ENCODE measurements at places on chromosomes 3 and 15.

DNA sequence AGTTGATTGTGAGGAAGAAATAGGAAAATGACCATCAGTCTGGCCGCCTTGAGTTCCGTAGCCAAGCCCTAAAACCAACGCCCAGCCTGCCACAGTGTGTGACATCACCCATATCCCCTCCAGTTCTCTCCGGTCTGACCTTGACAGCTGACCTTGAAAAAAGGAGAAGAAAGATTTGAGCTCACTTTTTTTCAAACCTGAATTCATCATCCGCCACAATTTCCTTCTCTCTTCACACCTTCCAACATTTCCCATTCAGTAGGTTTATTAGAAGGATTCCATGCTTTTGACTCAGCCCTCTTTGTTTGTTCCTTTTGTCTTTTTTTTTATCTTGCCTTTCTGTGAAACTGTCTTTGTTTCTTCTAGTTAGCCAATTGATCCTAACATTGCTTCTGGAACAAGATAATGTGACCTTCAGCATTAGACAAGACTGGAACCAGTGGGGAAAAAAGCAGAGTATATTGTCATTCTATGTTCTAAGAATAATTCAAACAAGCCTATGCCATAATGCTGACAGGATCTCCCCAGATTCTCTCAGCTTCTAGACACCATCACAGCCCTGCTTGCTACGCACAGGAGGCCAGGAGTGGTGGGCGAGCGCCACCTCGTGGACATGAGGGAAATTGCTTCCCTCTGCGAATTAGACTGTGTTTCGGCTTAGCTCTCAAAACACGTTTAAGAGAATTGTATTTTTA, 283.1 kb downstream of the FGF12 start:
- peak; percentile 62 for DNase-seq

DNA sequence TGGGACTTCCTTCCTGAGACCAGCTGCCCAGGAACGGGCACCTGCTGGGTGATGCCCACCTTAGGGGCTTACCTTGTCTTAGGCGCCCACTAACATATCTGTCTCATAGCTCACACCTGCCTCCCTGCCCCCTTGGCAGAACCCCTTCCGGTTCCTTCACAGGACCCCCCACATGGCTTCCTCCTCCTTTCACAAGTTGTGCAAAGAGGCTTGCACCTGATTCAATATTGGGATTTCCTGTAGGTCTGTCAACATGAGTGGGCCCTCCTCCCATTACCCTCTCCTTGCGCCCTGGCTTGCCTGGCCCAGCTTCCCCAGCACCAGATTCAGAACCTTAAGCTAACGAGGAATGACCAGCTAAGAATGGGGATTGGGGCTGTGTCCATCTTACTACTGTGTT, 633 bp downstream of the THPO start:
- DNase-seq, result no peak

- DNase-seq, result no peak
Observed at GRCh38 chr15:63979262-63979793, 67.0 kb downstream of the DAPK2 start.

DNA sequence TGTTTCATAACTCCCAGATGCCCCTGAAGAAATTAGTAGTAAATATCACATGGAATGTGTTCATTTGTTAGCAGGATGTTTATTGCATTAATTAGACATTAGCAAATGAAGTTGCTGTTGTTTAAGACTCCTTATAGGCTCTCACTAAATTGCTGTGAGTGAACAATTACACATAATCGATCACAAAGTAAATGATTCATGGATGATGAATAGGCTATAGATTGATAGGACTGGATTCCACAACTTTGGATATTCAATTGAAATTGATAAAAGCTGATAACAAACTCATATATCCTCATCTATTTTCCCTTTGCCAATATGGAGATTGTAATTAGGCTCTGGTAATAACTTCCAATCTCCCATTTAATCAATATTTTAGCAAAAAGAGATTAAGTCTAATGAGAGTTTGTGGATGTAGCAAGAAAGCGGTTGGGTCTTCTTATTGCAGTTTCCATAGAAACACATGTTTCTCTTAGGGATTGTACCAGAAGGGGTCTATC, 555.5 kb downstream of the ROBO2 start:
- no peak for DNase-seq

DNA sequence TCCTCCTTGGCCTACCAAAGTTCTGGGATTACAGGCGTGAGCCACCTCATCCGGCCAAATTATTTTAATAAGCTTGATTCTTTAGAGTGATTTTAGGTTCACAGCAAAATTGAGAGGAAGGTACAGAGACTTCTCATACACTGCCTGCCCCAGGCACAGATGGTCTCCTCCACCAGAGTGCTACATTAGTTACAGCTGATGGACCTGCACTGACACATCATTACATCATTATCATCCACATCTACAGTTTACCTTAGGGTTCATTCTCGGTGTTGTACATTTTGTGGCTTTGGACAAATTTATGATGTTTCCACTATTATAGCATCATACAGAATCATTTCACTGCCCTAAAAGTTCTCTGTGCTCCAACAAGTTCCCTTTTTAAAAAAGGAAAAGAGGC, 4.4 kb upstream of the VPS8 start:
- DNase-seq, result no peak

GRCh38 chr3:155102329-155102728, 22.2 kb downstream of the MME start:
- DNase-seq, result no peak

DNA sequence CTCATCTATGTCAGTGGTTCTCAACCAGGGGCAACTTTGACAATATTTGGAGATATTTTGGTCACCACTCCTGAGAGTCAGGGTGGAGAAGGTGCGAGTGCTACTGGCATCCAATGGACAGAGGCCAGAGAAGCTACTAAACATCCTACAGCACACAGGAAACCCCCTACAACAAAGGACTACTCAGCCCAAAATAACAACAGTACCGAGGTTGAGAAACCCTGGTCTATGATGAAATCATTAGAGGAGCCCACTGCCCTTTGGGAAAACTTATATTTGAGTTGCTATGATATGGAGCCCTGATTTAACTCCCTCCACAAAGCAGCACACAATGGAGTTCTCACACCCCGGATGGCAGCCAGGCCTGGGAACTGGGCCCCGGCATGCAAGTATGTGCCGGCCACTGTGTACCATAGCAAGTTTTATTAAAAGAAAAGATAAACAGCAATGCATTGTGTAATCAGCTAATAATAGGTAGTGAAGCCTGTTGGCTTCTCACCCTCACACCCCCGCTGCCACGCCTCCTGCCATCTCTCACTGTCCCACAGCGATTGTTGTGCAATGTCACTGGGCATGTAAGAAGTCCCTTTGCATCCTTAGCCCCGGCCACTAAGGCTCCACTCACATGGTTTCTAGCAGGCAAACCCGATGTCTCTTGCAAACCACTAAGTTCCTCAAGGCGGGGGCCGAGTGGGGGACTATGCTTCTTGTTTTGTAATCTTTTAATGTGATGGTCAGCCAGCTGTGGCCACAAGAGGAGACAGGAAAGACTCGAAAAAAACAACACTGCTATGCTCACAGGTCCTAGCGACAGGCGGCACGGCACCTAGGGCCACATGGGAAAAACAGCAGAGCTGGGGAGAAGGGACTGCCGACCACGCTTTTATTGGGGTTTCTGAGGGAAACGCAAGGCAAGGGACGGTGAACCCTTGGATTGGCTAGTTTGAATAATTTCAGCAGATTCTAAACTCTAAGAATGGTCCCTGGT, 110.0 kb downstream of the AQP9 start:
- DNase-seq, result no peak

- no peak for DNase-seq
Observed at GRCh38 chr3:4511491-4512262, 18.5 kb downstream of the ITPR1 start.

GRCh38 chr15:37015035-37015434, 85.3 kb downstream of the MEIS2 start:
- peak; percentile 33 for DNase-seq

DNA sequence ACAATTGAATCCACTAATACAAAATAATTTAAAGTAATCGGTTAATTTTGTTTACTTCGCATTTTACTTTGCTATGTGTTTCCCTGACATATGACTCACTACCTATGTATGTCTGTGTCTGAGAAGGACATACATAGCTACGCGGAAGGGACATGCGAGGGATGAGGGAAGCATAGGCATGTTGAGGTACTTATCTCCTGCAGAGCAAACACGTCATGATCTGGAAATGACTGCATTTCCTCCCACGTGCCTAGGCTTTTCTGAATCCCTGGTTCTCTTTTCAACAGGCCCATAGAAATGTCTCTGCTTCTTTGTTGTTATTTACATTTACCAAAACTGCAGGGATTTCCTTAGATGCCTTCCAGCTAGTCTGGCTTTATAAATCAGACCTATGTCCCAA, 27.5 kb downstream of the ALCAM start:
- DNase-seq, result no peak

- no peak for DNase-seq
Observed at GRCh38 chr3:690770-691169, 402.1 kb upstream of the CNTN6 start.

- DNase-seq, result no peak
Observed at GRCh38 chr3:117887901-117888300, 1146.7 kb downstream of the IGSF11 start.

GRCh38 chr15:40471808-40472150, 995 bp downstream of the CHST14 start:
- DNase-seq, result peak; percentile 36

DNA sequence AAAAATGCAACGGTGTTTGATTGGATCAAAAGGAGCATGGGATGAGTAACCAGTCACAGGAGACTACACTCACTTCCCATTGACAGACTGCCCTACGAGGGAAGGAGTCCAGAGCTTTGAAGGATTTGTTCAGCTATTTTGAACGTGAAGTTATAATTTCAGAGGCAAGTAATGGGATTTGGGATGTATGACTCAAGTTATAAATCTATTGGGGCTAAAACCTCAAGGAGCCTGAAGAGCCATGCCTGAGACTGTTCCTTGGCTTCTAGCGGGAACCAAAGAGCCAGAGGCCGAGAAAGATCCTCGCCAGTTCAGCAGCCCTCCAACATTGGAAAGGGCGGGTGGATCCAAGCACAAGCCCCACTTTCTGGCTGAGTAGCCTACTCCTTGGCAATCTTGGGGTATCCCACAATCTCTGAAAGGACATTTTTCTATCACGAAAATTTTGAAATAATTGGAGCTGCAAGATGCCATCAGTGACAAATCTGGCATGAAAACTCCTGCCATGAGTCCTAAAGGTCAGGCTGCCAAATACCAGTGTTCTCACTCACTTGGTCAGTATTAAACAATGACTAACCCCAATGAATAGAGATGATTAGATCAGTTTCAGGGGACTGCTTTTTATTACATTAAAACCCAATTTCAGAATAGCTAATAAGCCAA, 48.6 kb upstream of the SLCO2A1 start:
- DNase-seq, result no peak

DNA sequence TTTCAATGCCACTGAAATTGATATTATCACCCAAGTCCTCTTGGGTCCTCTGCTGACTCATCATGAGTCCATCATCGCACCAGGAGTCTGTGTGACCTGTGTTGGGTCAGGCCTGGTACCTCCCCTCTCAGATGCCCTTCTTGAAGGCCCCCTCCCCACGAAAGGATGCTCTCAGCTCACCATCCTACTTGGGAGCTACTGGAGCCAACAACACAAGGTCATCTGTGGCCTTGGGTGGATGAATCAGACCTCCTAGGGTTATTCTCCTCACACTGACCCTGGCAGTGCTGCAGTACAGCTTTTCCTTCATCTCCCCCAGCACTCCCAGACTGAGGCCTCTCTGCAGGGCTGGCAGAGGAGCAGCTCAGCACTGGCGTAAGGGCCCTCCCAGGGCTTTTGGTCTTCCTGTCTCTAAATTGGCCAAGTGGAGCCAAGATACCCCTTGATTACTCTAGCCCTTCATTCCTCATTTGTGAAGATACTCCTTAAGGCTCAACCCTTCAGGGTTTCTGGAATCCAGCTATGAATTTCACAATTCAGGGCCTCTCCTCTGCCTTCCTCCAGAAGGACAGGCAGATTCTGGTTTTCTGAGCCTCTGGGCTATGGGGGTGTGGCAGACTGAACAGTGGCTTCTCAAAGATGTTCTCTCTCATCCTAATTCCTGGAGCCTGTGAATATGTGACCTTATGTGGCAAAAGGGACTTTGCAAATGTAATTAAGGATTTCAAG, 80.7 kb upstream of the GSK3B start:
- DNase-seq, result no peak

Measured in renal pelvis (tissue), 12 donors.